ENCODE measurements at places on chromosomes 2 and 18.

GRCh38 chr2:18959952-18960717 is 370.8 kb upstream of the NT5C1B start:
- no peak for DNase-seq

- DNase-seq: no peak
Measured at GRCh38 chr2:80112790-80113189, 191.8 kb downstream of the LRRTM1 start.

DNA sequence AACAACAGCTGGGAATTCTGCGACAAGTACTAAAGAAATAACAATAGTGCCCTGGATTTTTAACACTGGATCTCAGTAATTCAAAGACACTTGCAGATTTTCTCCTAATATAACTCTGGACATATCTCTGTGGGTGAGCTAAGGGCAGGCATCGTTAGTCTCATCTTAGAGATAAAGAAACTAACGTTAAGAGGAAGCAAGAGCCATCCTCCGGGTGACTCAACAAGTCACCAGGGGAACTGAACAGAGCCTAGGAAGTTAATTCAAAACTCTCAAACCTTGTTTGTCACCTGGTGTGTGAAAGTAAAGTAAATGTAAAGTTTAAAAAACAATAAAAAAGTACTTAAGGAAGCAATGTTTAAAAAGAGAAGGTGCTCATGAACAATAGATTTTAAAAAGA is 41.6 kb upstream of the NRP2 start:
- DNase-seq: no peak

- no peak for DNase-seq
Measured at GRCh38 chr2:221097568-221097915, 474.6 kb downstream of the EPHA4 start.

DNA sequence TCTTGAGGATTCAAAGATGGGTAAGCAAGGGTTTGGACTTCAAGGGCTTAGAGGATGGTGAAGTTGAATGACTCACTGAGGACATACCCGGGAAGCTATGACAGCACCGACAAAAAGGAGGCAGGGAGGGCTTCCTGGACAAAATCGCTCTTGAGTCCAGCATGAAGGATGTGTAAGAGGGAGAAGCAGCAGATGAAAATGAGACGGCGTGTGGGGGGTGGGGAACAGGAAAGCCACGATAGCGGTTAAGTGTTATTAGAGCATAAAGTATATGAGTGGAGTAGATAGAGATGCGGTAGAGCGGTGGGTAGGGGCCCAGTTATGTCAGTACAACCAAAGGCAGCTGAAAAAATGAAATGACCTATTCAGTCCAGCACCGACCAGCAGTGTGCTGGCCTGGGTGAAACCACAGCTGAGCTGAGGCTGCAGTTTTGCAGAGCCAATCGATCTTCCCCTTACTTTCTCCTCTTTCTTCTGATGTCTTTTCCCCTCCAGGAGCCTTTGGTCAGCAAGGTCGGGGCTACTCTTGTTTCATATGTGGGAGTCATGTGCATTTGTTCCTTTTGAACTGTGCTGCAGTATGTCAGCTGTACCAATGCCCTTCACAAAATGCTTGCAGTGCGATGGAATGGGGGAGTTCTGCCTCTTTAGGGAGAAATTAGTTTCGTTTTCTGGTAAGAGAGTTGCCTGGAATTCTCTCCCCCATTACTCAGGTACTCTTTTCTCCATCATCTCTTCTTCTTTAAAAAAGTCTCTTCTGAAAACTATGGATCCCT is 2.0 kb upstream of the THUMPD2 start:
- DNase-seq: no peak

DNA sequence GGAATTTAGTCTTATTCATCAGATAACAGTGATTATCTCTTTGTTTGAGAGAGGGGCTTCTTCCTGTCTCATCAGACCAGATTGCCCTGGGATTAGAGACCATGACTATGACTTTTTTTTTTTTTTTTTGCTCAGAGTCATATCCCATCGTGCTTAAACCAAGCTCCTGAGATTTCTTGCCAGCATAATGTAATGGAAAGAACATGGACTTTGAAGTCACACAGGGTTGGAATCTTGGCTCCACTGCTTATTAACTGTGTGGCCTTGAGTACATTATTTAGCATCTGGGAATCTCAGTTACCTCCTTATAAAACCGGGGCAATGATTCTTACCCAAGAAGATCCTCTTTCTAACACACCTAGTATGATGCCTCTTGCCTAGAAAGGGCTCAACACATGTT is 268.3 kb downstream of the DYSF start:
- no peak for DNase-seq

- DNase-seq: no peak
Measured at GRCh38 chr2:33694904-33695303, 95.8 kb upstream of the FAM98A start.

- DNase-seq: no peak
Measured at GRCh38 chr2:238389988-238390589, 36.6 kb upstream of the ASB1 start.

DNA sequence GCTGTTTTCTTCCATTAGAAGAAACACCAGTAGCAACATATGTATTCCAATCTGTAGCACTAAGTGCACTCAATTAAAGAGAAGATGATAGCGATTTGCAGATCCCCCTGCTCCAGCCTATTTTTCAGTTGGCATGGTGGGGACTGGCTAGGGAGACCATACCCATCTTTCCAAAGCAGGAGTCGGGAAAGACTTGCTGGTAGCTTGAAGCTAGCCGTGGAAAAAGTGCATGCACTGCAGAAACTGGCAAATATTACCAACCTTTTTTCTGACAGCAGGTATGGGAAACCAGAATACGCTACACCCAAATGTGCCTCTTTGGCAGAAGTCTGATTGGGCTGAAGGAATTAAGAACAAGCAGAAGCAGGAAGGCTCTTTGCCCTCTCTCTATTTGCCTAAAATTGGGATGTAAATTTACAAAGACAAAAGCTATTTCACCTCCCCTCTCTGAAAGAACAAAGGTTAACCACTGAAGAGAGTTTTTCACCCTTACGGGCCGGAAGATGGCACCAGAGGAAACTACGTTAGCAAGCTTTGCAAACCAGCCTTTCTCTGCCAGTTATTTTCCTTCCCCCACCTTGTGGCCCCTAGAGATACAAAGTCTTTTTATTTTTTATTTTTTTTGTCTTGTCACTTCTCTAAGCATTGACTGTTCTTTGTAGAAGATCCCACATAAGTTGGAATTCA is 273.1 kb downstream of the DLGAP1 start:
- no peak for DNase-seq

DNA sequence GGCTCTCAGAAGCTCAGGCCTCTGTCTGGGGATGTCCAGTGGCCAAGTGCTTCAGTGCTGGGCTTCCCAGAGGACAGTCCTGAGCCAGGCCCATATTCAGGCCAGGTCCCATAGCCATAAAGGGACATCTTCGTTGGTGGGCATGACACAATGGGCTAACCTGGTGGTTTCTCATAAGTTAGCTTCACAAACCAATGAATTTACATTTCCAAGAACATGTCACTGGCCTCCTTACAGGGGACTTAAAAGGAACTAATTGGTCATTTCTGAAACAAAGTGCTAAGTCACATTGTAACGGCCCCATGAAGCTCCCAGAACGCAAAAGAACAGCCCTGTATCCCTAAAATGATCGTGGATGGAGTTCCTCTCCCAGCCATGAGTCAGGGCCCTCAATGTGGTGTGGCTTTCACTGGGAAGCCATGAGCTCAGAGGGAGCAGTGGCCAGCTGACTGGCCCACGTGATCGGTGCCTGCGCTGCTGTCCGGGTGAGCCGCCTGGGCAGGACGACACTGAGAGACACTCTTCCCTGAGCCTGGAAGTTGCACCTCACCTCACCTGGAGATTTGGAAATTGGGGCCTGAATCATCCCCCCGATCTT is 163.7 kb upstream of the APCDD1 start:
- DNase-seq: no peak

GRCh38 chr2:136645236-136645828 is 120.0 kb upstream of the THSD7B start:
- DNase-seq: no peak

DNA sequence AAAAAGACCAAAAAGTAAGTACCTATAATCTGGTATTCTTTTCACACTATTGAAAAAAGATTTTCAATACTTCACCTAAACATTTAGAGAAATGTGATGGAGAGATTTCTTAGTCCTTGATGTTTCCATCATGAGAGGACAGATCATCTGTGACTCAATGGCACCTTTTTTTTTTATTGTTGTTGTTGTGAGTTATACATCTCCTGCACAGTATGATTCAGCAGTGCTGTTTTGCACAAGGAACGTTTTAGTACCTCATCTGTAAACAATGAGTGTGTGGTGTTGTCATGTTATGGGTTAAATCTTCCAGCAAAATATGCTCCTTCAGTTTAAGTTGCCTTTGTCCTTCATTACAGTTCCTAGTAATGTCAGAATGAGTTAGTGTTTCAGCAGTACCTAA is 2.2 kb downstream of the KIAA1328 start:
- DNase-seq: no peak

DNA sequence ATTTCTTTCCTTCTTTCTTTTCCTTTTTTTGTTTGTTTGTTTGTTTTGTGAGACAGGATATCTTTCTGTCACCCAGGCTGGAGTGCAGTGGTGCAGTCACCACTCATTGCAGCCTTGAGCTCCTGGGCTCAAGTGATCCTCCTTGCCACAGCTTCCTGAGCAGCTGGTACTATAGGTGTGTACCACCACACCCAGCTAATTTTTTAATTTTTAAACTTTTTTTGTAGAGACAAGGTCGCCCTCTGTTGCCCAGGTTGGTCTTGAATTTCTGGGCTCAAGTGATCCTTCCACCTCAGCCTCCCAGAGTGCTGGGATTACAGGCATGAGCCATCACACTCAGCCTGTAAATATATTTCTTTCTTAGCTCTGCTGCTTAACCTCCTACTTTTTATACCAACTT is 83.4 kb upstream of the CYP20A1 start:
- DNase-seq: no peak

GRCh38 chr18:10234912-10235660 is 219.3 kb upstream of the APCDD1 start:
- DNase-seq: no peak

- no peak for DNase-seq
Measured at GRCh38 chr2:238242731-238243495, 3.1 kb upstream of the HES6 start.

GRCh38 chr2:70868970-70869369 is 33.4 kb upstream of the CD207 start:
- DNase-seq: no peak

DNA sequence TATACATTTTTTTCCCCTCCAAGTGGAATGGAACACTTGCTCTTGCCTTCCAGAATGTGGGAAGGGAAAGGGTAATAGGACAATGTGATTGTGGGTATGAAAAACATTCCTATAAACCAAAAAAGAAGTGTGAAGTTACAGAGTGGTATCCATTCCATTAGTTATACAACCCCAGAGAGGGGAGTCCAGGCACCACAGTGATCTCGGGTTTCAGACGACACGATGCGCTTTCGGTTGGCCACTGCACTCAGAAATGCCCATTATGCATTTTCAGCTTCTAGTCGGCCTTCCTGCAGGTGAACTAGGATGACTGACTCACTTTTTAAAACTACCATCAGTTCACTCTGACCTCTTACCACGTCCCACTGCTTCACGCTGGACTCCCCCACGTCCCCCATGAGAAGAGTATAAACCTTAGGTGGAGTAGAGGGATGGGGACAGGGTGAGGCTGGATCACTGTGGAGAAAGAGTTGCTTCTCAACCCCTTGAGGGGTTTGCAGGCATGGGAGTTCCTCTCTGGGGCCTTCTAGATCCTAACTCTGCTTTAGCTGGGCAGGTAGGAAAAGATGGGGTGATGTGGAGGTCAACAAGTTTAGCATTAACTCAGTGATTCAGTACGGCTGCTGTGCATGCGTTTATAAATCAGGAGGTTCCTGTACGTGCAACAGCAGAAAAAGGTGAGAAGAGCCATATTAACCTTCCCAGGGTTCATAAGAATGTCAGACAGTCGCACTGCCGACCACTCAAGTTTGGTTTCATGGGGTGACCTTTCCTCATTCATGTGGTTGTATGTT is 50.5 kb downstream of the ZNF532 start:
- no peak for DNase-seq

GRCh38 chr2:230798769-230799399 is 65.9 kb upstream of the ITM2C start:
- DNase-seq: no peak
